ENCODE measurements at places on chromosomes 16 and 17.
A peak's percentile ranks its signal among the peaks of the same experiment; 100 is the strongest.

DNA sequence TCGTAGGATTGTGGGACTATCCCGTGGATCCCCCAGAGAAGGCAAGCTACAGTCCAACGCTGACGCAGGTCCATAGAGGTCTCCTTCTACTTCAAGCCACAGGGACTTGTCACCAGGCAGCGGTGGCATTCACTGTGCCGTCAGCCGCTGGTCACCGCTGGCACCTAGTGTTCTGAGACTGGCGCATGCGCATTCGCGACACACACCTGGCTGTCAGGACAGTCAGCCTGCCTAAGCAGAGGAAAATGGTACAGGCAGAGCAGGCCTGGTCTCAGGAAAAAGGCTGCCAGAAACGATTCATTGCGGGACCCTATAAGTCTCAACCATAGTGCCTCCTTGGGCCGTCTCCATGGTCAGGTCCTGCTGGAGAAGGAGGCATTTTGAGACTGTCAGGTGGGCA lies 138.0 kb upstream of the WSB1 start:
- DNase-seq = no peak

- no peak for DNase-seq
Measured at GRCh38 chr17:40921026-40921425, 16.4 kb downstream of the KRT23 start.

- peak; percentile 65 for DNase-seq
Measured at GRCh38 chr17:16027708-16028584, 28.3 kb downstream of the TTC19 start.

GRCh38 chr17:34299956-34300577 lies 14.5 kb downstream of the CCL11 start:
- no peak for DNase-seq

DNA sequence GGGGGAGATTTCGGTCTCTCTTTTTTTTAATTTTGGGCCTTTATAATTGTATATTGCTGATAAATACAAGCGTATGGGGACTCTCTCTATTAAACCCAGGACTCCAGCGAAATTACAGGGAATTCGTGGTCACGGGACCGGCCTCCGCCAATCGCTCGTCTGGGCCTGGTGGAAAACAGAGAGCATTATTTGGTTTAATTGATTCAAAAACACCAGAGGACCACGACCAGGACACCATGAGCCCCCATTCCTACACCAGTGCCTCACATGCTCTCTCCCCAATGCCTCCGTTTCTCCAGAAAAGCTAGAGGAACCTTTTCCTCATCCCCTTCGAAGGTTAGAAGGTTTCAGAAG lies at the start of gene HOXB2:
TSS of gene HOXB2 (minus strand) at position 88 of the 354 bp plus-strand sequence. CDS start 198 bp downstream, outside the sequence.
- DNase-seq = no peak

Measured in GM13977 (cell line).